Left renal cortex interstitium (tissue), 4 donors: ENCODE measurements at places on chromosomes 6 and 20. TPM values are rescaled to one million over a fixed set of nuclear protein-coding genes. Genes with fewer than 3 reads are reported as not detected.

Gene CLDN20
- polyA plus RNA-seq, result 0.85 TPM

Gene TRIM40
- 0.08 TPM for polyA plus RNA-seq

Gene HEY2
- 7.9 TPM for polyA plus RNA-seq

Gene GJA1
- polyA plus RNA-seq, result 64.1 TPM

Gene TMEM217
- polyA plus RNA-seq, result 1.3 TPM

Gene TP53INP2
- polyA plus RNA-seq, result 11.9 TPM

Gene MROH8
- polyA plus RNA-seq, result 7.1 TPM

Gene SNPH
- polyA plus RNA-seq, result 1.9 TPM

Gene CRISP2
- 0.10 TPM for polyA plus RNA-seq

Gene CCDC28A
- polyA plus RNA-seq, result 27.7 TPM

Gene SLC22A16
- 0.30 TPM for polyA plus RNA-seq

Gene TMEM151B
- 0.57 TPM for polyA plus RNA-seq

Gene PFDN4
- 75.9 TPM for polyA plus RNA-seq

Gene COL9A1
- polyA plus RNA-seq, result 28.6 TPM

Gene METTL24
- polyA plus RNA-seq, result 13.6 TPM

Gene CABLES2
- 11.6 TPM for polyA plus RNA-seq
